Colonic mucosa (tissue), 4 donors: ENCODE measurements at places on chromosomes 16 and 17. TPM values are rescaled to one million over a fixed set of nuclear protein-coding genes. Genes with fewer than 3 reads are reported as not detected.

GRCh38 chr17:34527136-34527907 lies 52.1 kb upstream of the TMEM132E start:
- no peak overlapping the region for H3K27ac ChIP-seq
- DNase-seq = no peak
- no peaks in the 10 kb centered on the region for H3K4me1 ChIP-seq

DNA sequence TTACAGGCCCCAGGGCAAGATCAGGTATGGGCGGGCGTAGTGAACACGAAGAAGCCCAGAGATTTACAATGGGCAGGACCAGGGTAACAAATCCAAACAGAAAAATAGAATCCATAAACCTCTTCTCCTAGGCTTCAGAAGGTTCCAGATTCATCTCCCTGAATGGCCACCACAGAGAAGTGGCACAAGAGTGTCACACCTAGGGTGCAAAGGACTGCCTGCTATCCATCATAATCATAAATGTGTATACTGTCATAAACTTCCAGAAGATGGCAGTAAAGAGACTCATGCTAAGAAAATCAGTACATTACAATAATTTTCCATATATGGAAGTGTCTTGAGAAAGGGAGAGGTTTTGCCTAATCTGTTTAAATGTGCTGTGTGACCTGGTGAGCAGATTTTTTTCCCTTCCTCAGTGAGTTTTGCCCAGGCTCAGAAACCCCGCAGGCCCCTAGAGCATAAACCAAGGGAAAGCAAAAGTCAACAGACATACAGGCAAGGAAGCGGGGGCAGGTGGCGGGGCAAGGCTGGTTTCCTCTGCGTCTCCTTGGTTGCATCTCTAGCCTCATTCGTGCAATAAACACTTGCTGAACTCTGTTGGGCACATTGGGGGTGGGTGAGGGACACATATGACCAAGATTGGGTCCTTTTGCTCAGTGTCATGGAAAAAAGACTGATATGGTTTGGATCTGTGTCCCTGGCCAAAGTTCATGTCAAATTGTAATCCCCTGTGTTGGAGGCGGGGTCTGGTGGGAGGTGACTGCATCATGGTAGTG lies 92.0 kb upstream of the CDH5 start:
- no peaks in the 10 kb centered on the region for H3K36me3 ChIP-seq
- no peak overlapping the region for H3K27ac ChIP-seq
- H3K4me1 ChIP-seq = peaks cover 6% of the 10 kb centered on the region
- H3K27me3 ChIP-seq = no peaks in the 10 kb centered on the region
- no peak overlapping the region for H3K4me3 ChIP-seq

DNA sequence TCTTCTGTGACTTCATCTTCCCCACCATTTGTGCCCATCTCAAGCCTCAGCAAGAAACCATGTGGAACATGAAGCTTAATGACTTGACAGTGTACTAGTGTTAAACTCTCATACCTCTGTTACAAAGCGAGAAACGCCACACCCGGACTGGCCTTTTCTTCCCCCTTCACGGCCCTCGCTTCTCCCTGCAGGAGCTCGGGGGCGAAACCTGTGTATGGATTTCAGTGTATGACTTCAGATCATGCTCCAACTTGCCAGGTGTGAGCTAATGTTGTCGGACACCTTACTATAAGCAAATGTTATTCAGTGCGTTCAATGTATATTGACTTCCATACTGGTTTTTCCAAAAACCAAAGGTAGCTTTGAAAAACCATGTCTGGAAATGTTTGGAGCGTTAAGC lies 20.1 kb upstream of the SLC5A11 start:
- no peaks in the 10 kb centered on the region for H3K4me1 ChIP-seq
- no peak overlapping the region for H3K4me3 ChIP-seq
- H3K27ac ChIP-seq = no peak overlapping the region
- peaks cover 13% of the 10 kb centered on the region for H3K36me3 ChIP-seq
- DNase-seq = no peak

- no peak overlapping the region for H3K27ac ChIP-seq
- H3K4me3 ChIP-seq = no peak overlapping the region
- H3K27me3 ChIP-seq = no peaks in the 10 kb centered on the region
Measured at GRCh38 chr17:16973760-16974540, 2.0 kb upstream of the TNFRSF13B start.

The SLC5A11 gene
- 2.6 TPM for total RNA-seq

DNA sequence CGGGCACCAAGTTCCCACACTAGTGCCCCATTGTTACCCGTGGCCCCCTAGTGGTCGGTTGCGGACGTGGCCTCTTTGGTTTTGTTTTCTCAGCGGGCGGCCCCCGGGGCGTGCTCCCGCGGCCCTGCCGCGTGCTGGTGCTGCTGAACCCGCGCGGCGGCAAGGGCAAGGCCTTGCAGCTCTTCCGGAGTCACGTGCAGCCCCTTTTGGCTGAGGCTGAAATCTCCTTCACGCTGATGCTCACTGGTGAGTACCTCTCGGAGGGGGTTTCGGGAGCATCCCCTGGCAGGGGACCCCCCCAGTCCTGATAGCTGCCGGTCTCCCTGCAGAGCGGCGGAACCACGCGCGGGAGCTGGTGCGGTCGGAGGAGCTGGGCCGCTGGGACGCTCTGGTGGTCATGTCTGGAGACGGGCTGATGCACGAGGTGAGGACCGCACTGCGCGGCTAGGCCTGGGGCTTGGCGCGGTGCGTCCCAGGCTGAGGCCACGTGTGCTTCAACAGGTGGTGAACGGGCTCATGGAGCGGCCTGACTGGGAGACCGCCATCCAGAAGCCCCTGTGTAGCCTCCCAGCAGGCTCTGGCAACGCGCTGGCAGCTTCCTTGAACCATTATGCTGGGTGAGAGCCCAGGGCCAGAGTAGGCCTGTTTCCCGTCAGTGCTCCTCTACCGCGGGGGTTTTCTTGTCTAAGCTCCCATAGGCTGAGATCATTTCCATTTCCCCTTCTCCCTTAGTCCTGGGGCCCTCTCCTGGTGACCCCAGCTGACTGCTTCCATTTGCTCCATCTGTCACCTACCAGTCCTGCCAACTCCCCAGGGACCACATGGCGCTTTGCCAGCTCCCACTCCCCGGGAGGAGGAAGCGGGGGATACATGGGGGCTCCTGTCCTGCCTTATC lies 1.7 kb downstream of the SPHK1 start:
- peak; percentile 90 for DNase-seq
- no peaks in the 10 kb centered on the region for H3K36me3 ChIP-seq
- peaks cover 16% of the 10 kb centered on the region for H3K27me3 ChIP-seq
- H3K4me1 ChIP-seq = peaks cover 7% of the 10 kb centered on the region
- H3K27ac ChIP-seq = no peak overlapping the region

DNA sequence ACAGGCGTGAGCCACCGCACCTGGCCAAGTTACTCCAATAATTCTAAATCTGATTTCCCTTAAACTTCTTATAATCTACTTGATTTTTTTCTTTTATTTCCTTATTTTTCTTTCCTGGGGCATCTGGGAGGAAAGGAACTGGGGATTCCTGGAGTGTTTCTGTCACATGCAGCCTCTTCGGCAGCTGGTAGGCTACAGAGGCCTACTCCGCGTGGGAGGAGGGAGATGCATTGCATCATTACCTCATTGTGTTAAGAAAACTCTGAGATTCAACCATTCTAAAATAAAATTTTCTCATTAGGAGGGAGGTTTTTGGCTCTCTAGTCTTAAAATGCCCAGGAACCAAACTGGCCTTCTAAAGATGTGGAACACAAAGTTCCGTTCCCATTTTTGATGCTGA lies 64.0 kb downstream of the SOX9 start:
- no peaks in the 10 kb centered on the region for H3K4me1 ChIP-seq
- no peaks in the 10 kb centered on the region for H3K36me3 ChIP-seq
- no peak overlapping the region for H3K4me3 ChIP-seq
- H3K27ac ChIP-seq = no peak overlapping the region

- no peak overlapping the region for H3K4me3 ChIP-seq
- H3K27me3 ChIP-seq = no peaks in the 10 kb centered on the region
- DNase-seq = no peak
Measured at GRCh38 chr17:72204742-72205141, 83.9 kb downstream of the SOX9 start.

GRCh38 chr17:61405686-61406536 lies 6.3 kb downstream of the TBX2 start:
- no peak for DNase-seq
- no peak overlapping the region for H3K27ac ChIP-seq
- peaks cover 88% of the 10 kb centered on the region for H3K27me3 ChIP-seq
- no peak overlapping the region for H3K4me3 ChIP-seq
- no peaks in the 10 kb centered on the region for H3K36me3 ChIP-seq

GRCh38 chr16:20611975-20612481 lies 35.9 kb upstream of the ACSM2B start:
- no peaks in the 10 kb centered on the region for H3K27me3 ChIP-seq

- no peaks in the 10 kb centered on the region for H3K36me3 ChIP-seq
- H3K4me1 ChIP-seq = no peaks in the 10 kb centered on the region
- H3K27me3 ChIP-seq = no peaks in the 10 kb centered on the region
- H3K27ac ChIP-seq = no peak overlapping the region
Measured at GRCh38 chr16:66275775-66276428, 90.6 kb upstream of the CDH5 start.

DNA sequence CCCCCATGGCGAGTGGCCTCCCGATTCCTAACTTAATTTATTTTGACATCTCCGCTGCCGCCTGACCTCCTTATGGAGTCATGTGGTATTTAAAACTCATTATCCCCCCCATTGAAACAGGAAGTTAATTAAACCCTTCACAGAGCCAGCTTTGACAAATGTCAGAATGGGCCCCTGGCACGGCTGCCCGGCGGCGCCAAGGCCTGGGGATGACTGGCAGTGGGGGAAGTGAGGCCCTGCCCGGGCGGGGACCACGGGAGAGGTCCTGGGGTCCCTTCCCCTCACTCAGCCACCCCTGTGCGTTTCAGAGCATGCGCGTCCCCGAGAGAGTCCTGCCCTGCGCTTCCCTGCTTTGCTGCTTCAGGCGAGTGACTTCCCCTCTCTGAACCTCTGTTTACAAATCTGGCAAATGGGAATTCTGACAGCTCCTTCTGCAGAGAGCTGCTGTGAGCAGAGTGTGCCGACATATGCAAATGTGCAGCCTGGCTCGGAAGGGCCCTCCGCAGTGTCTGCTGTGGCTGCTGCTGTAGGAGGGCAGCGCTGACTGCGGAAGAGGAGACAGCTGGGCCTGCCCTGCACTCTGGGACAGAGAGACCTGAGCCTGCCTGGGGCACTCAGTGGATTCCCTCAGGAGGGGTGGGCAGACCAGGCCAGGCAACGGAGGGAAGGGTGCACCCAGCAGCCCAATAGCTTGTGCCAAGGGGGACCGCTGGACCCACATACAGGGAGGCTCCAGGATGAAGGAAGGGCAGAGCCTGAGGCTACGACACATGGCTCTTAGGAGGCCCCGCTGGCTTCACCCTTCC lies 4.4 kb upstream of the ZFPM1 start:
- DNase-seq = no peak
- H3K27me3 ChIP-seq = no peaks in the 10 kb centered on the region

The CD300A gene
- total RNA-seq = 5.6 TPM

DNA sequence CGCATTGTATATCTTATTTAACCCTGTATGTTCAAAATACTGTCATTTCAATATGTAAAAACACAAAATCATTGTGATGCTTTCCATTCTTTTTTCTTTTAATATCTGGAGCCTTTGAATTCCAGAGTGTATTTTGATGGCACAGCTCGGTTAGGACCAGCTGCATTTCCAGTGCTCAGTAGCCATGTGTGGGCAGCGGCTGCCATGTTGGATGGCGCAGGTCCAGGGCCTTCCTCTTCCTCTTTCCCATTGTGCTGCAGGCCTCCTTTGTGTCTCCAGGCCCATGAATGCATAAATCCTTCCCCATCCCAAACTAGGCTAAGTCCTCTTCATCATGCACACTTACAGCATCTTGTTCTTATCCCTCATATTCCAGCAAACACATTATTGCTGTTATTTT lies 13.0 kb downstream of the IRX3 start:
- H3K27me3 ChIP-seq = no peaks in the 10 kb centered on the region
- no peak overlapping the region for H3K27ac ChIP-seq
- no peak overlapping the region for H3K4me3 ChIP-seq
- H3K36me3 ChIP-seq = no peaks in the 10 kb centered on the region

- peaks cover 26% of the 10 kb centered on the region for H3K4me1 ChIP-seq
- H3K36me3 ChIP-seq = no peaks in the 10 kb centered on the region
- H3K27me3 ChIP-seq = no peaks in the 10 kb centered on the region
- no peak overlapping the region for H3K27ac ChIP-seq
Measured at GRCh38 chr17:50952013-50952412, 85.9 kb upstream of the TOB1 start.

- peak overlapping the region; percentile 65 for H3K27ac ChIP-seq
- H3K36me3 ChIP-seq = no peaks in the 10 kb centered on the region
- no peak for DNase-seq
- H3K27me3 ChIP-seq = no peaks in the 10 kb centered on the region
- H3K4me3 ChIP-seq = no peak overlapping the region
- peaks cover 5% of the 10 kb centered on the region for H3K4me1 ChIP-seq
Measured at GRCh38 chr17:27550974-27551505, 79.9 kb upstream of the LGALS9 start.

The IRF8 gene
- 52.5 TPM for total RNA-seq

The CCL22 gene
- total RNA-seq = 1.7 TPM

DNA sequence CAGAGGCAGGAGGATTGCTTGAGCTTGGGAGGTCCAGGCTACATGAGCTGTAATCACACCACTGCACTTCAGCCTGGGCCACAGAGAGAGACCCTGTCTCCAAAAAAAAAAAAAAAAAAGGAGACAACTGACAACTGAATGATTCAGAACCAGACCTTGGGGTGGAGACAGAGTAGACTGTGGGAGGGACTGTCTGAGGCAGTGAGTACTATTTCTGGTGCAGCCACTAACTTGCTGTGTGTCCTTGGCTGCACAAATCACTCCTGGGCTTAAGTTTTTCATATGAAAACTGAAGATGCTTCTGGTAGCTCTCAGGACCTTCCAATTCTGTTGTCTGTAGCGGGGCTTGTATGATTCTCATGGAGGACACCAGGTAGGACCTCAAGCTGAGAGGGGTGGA lies 5.8 kb downstream of the ASB16 start:
- no peaks in the 10 kb centered on the region for H3K27me3 ChIP-seq
- H3K27ac ChIP-seq = no peak overlapping the region
- no peak for DNase-seq
- H3K4me1 ChIP-seq = no peaks in the 10 kb centered on the region

DNA sequence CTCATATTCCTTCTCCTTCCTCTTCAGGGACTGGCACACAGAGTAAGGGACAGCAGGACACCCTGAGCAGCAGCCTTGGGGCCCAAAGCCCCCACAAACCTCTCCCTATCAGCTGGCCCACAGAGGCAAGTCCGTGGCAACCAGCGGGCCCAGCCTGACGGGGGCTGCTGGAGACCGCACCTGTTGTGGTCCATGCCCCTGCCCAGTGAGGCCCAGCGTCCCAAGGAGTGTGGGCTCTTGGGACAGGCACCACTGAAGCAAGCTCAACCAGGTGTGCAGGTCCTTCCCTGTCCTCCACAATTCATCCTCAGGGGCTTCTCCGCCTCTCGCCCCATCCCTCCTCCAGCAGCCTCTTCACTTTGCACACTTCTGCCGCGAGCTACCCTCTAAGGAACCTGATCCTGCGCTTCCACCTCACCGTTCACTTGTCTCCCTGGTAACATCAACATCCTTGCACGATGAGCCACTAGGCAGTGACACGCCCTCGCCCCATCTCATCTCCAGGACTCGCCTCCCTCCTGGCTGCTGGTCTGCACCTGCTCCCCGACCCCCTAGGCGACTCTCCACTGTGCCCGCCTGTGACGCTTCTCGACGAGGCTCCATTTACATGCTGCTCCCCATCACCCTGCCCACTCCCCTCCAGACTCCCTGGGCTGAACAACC lies 12.7 kb downstream of the MNT start:
- H3K27ac ChIP-seq = no peak overlapping the region
- no peak for DNase-seq

GRCh38 chr17:8706431-8706830 lies 38.2 kb downstream of the CCDC42 start:
- no peak for DNase-seq
- H3K36me3 ChIP-seq = no peaks in the 10 kb centered on the region
- no peaks in the 10 kb centered on the region for H3K4me1 ChIP-seq
- H3K27me3 ChIP-seq = no peaks in the 10 kb centered on the region
- H3K27ac ChIP-seq = no peak overlapping the region
